GM04503 (cell line): ENCODE measurements at places on chromosomes 2 and 18.

DNA sequence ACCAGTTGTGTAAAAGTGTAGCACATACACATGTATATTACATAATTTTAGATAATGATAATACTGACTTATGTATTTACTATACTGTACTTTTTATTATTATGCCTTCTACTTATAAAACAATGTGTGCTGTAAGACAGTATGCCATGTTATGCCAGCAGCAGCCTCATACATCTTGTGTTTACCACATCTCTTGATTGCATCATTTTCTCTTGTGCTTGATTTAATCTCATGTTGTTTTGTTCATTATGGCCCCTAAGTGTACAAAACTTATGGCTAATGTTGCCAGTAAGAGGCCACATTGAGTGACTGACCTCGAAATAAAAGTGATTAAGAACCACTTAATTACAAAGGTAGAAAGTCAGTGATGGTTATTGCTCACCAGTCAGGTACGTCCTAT, 128.0 kb upstream of the SP5 start:
- no peak for DNase-seq

DNA sequence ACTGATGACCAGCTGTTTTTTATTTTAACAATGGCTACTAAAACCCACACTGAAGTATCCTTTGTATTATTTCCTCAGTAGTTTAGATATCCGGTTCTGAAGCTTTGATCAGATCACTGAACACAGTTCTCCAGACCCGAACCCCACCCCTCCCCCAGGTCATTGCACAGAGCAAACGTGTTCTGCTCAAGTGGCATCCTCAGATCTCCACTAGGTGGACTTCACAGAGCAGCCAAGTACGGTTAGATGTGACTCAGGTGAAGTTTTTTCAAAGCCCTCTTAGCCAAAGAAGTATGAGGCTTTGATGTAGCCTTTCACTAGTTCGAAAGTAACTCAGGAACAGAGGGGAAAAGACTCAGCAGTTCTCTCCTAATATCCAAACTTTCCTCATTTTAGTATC, 142.7 kb upstream of the NRP2 start:
- DNase-seq, result no peak

DNA sequence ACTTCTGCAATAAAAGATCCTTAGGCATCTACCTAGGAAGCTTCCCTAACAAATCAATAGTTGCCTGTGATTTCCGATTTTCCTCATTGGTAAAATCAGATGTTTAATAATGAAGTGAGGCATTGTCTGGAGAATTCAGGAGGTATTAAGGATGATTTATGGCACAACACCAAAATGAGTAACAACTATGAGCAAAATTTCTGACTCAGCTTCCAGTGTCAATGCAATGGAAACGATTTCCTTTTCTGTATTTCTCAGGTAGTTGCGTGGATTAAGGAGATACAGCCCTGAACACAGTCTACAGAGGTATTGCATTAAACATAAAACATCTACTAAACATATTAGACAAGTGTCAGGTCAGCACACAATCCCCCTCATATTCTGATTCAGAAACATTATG, 99.5 kb downstream of the EPB41L3 start:
- no peak for DNase-seq

DNA sequence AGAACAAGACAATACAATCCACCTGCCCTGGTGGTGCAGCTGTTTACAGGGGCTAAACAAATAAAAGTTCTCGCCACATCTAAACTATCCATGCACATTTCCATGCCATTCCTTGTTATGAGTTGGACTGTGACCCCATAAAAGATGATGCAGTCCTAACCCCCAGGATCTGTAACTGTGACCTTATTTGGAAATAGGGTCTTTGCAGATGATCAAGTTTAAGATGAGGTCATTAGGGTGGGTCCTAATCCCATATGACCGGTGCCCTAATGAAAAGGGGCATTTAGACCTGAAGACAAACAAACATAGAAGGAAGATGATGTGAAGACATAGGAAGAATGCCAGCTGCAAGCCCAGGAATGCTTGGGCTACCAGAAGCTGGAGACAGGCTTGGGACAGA, 28.2 kb downstream of the THNSL2 start:
- no peak for DNase-seq

GRCh38 chr18:36309436-36310391, 12.2 kb downstream of the FHOD3 start:
- DNase-seq, result peak; percentile 99

DNA sequence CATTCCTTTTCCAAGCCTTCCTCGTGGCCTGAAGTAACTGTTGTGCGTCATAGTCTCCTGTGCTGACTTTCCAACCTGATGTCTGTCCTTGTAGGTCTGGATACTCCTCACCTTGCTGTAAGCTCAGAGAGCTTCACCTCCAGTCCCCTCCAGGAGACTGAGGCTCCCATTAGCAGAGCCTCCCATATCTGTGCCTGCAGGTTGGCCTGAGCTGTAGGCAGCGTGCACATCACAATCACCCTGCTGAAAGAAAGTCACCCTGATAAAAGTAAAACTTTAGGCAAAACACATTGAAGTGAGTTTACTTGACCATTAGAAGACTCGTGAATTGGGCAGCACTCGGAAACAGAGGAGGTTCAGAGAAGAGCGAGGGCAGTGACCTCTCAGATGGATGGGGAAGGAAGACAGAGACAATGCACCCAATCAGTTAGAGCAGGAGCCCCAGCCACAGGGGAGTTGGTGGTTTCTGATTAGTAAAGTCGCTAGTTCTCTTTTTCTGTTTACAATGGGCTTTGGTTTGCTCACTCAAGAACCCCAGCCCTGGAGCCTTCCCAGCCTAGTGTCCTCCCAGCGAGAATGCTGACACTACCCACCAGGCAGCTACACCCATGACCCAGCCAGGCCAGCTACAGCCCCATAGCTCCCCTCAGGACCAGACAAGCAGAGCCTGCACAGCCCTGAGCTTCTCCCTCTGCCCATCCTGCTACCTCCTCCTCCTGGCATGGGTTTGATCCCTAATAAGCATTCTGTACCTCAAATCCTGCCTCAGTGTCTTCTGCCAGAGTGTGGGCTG, 12.1 kb upstream of the TPO start:
- DNase-seq, result no peak

DNA sequence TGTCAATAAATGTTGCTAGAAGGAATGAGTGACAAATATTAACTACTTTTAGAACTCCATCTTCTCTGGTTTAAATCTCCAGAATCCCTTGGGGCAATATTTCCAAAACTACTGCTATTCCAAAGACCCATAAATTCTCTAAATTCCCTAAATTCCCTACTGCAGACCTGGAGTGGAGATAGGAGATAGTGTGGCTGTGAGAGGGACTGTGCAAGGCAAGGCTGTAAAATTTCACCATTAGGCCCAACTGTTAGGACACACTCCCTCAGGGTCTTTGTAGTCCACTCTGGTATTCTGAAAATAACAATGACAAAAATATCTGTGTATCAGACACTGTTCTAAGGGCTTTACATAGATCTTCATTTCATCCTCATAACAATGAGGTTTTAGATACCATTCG, 67.9 kb downstream of the MYL12B start:
- DNase-seq, result no peak

DNA sequence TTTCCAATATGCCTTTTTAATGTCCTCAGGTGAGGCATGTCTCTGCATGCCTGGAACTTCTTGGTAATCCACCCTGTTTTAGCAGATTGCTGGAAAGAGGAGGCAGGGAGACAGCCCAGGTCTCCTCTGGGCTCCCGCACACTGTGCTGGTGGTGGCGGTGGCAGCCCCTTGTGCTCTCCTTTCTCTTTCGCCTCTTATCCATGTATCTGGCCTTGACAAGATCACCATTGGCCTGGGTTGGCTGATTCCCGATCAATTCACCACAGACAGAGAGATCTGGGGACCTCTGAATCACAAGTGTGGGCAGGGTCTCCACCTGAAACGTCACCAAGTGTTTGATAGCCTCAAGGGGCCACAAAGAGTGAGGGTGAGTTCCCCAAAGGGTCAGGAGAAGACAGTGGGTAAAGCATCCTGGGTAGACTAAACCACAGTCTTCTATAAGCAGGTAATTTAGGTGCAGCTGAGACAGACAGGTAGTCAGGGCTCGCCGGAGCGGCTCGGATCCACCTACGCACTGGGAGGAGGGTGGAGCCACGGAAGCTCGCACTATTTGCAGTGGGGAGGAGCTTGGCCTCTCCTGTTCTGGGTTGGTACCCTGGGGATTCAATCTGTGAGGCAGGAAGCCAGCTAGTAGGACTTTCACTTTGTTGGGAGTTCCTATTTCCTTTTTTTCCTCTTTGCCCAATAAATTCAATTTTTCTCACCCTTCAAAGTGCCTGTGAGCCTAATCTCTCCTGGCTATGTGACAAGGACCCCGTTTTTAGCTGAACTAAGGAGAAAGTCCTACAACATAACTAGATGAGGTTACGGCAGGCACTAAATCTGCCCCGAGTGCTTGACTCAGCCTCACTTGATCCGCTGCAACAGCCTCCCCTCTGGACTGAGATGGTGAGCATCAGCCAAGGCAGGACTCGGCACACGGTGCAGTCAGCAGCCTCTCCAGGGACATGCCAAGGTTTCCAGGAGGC, 57.6 kb downstream of the SLC4A3 start:
- no peak for DNase-seq

DNA sequence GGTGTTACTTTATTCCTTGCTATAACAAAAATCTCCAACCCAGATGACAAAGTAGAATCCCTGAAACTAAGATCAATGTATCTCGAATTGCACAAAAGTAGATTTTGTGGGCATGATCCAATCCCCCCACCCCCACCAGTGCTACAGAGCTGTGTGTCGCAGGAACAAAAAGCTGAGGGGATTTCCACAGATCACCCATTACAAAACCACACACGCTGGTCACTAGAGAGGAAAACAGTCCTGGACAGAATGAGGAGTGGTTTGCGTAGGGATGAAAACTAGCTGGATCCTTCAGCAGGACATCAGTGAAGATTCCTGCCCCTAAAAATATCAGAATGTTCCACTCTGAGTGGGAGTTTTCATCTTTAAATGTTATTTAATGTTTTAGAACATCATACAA, 165.3 kb upstream of the STK17B start:
- DNase-seq, result no peak
